Hematopoietic multipotent progenitor cell treated with erythropoietin and hydrocortisone succinate and interleukin-3 and kit ligand, for 8 days (in vitro differentiated cells): ENCODE measurements at places on chromosomes 16 and 17.

DNA sequence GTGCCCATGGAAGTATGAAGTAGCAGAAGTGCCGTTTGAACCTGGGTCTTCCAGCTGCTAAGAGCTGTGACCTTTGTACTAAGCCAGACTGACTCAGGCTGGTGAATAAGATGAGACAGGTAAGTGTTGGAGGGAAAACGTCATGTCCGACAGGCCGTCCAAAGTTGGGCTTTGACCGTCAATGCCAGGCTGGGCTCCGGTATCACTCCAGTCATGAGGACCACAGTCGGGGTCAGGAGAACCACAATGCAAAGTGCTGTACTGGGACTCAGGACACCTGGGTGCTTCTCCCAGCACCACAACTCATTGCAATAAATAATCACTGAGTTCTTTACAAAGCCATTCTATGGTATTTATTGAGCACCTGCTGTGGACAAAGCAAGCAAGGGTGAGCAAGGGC is 268.6 kb downstream of the HAPSTR1 start:
- no peak for DNase-seq

DNA sequence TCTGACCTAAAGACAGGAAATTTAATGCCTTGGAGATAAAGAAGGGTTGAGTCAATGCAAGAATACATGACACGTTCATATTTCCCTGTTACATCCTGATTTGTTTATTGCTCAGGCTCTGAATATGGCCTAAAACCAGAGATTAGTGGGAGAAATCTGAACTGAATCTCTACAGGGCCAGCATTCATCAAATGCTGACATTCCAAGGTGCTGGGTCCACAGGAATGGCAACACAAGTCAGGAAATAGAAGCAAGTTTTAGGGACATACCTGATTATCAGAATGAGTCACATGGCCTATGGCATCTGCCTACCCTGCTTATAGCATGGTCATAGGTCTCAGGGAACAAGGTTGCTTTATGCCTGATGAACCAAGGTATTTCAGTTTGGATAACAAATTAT is 117.4 kb upstream of the CES5A start:
- no peak for DNase-seq

DNA sequence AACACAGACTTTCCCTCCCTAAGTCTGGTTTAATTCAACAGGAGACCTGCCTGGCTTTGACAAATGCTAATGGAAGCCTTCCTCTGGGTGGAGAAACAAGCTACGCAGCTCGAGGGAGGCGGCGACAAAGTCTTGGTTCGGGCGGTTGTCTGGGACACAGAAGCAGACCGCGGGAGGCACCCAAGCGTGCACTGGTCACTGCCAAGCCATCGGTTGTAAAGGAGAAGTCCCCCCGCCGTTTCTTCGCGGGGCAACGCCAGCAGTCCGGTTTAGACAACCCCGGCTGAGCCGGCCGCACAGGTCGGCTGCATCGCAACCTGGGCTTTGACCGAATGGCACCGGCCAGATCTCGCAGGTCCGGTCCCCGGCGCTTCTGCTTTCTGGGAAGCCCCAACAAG is 586 bp downstream of the GLYR1 start:
- DNase-seq = peak; percentile 60

DNA sequence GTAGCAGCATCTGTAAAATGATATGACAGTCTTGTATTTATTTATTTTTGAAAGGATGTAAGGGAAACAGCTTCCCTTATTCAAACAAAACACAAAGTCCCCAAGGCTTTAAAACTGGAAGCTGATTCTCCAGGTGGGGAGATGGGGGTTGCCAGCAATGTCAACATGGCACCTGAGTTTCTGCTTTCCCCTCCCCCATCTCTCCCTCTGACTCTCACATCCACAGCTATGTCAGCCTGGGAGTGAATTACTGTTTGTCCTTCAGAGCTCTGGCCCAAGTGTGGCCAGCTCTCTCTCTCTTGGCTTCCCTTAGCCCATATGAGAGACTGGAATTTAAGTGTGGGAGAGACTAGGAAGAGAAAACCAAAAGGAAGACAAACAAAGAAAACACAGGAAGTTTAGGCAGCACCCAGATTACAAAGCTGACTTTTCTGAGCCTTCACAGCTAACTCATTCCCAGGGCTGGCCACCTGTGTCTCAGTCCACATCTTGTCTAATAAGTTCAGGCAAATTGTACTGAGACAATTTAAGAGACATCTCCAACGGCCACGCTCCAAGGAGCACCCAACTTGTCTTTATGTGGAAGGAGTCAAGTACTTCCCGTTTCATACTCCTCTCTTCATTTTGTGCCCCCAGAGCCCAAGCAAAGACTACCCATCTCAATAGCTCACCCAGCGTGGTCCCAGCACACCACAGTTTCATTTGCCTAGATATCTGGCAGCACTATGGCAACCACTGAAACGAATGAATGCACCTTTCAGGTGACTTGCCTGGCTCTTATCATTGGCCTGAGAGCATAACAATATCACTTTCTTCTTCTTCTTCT is 69.2 kb downstream of the SOX9 start:
- DNase-seq = no peak

DNA sequence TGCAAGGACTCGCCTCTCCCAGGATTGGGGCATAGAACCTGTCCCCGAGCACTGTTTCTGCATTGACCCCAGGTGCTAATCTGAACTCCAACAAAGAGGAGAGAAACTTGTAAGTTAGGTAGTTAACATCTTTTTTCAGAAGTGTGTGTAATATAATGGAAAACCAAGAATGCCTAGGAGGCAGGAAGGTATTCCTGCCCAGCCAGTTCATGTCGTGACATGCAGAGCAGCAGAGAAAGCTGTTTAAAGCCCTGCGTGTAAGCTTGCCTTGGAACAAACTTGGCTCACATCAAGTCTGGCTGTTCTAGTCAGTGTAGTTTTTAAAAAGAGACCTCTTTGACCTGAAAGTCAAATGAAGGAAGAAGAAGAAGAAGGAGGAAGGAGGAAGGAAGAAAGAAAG is 2.1 kb upstream of the GNA13 start:
- DNase-seq = no peak

DNA sequence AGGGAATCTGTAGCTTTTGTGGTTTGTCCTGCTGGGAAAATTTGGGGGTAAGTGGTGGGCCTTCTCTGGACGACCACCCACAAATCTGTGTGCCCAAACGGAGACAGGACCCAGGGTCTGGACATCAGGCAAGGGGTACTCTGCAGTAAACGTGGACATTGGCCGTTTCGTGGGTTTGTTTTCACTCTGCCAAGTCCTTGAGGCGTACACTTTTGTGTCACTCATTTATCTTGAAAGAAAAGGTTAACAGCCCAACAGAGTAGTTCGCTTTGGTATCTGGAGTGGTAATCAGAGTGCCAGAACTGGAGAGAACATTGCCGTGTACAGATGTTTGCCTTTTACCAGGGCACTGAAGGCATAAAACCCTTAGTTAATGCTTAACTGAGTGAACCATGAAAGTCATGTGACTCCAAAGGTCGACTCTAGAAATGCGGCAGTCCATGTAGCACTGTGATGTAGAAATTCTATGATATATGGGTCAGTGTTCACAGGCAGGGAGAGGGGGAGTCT is 15.4 kb downstream of the NAA60 start:
- peak; percentile 66 for DNase-seq

- peak; percentile 32 for DNase-seq
Observed at GRCh38 chr17:14211801-14212200, 24.9 kb downstream of the CDRT15 start.

DNA sequence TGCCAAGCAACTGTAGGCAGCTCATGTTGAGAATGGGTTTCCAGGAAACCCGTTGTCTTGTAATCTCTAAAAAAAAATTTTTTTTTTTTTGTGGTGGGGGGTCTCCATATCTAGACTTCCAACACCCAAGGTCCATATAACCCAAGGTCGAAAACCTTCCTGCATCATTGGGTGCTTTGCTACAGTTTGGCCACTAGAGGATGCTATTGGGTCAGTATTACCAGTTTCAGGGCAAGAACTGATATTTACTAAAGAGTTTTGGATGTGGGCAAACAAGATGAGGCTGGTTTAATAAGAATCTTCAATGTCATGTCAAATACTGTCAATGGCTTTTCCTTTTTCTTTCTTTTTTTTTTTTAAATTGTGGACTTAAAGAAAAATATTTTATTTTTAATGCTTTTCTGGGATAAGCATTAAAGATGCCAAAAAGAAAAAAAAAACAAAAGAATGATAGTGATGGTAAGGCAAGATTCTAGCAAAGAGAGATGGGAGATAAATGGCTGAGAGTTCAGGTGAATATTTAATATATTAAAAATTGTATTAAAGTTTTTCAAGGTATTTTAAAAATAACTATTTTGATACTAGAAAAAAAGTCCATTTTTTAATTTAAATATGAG is 62.2 kb downstream of the DHRS7C start:
- peak; percentile 58 for DNase-seq

- DNase-seq = no peak
Observed at GRCh38 chr16:87458424-87458915, 34.4 kb downstream of the ZCCHC14 start.

DNA sequence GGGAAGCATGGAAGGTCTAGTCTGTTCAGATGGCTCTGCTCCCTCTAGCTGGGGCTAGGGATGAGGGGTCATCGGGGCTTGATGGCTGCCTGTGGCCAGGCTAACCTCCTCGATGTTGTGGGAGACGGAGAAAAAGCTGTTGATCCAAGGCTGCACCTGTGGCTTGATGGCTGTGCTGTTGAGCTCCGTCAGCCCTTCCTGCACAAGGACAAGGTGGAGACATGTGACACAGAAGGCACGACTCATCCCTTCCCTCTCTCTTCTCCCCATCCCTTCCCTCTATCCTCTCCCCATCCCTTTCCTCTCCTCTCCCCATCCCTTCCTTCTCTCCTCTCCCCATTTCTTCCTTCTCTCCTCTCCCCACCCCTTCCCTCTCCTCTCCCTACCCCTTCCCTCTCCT is 28.2 kb downstream of the FCSK start:
- no peak for DNase-seq

DNA sequence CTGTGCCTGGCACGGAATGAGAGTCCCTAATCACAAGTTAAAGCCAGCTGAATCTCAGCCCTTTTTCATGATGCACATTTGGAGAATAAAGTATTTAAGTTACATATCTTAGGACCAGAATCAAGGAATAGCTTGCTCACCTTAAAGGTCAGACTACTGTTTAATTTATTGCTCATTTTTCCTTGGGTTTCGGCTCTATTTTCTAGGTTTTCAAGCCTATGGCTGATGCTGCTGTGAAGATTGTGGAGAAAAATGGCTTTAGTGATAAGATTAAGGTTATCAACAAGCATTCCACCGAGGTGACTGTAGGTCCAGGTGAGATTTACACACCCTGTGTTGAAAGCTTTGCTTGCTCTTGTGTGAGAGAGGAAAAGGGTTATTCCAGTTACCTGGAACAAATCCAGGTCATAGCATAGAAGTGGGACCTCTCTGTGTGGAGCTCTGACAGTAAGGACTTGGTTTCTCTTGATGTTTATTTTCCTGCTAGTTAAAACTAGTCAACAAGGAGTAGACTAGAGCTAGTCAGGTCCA is 18.1 kb downstream of the PRMT7 start:
- DNase-seq = no peak

GRCh38 chr17:17523001-17523730 is 27.0 kb upstream of the RASD1 start:
- no peak for DNase-seq

DNA sequence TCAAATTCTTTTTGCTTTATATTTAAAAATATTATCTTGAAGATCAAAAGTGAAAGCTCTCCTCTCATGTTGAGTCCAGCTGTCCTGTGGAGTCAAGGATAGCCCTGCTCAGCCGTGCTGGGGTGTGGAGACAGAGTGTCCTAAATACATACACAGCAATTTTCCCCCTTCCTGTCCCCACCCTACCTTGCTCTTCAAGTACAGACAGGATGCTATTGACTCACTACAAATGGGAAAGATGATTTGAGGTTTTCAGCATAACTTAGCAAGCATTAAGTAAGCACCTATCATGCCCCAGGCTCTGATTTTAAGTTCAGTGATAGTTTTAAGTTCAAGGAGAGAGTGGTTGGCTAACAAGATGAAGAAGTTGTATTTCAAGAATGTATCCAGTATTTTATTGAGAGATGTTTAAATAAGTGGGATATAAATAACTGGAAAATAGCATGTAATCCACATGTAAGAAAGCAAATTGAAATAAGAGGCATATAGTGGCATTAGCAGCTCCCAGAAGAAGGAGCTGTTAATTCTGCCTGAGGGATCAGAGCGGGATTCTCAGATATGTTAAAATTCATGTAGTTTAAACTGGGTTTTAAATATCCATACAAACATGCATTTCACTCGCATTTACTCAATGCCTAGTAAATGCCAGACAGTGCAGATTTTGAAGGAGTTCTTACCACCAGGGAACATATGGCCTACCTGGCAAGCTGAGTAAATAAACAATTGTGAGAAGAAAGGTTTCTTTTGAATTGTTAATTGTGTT is 183.5 kb upstream of the ANKFN1 start:
- DNase-seq = no peak

- DNase-seq = peak; percentile 88
Observed at GRCh38 chr17:77127735-77128361, 12.9 kb upstream of the SEC14L1 start.

DNA sequence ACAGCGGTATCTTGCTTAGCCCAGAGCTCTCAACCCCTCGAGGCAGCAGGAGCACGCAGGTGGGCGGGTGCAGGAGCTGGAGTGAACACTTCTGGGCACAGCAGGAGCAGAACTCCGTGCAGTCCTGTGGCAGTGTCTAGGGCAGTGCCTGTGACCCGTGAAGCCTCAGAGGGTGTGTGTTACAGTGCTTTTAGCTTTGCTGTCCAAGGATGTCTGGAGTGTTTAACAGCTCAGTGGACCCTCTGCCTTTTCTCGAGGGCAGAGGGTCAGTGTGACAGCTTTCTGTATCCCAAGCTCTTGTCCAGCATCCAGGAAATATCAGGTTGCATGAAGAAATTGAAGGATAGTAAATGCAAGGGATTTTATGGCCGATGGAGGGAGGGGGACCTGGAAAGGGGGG is 16.4 kb upstream of the SSTR5 start:
- no peak for DNase-seq

GRCh38 chr16:84423416-84423837 is 55.1 kb downstream of the ATP2C2 start:
- peak; percentile 67 for DNase-seq

DNA sequence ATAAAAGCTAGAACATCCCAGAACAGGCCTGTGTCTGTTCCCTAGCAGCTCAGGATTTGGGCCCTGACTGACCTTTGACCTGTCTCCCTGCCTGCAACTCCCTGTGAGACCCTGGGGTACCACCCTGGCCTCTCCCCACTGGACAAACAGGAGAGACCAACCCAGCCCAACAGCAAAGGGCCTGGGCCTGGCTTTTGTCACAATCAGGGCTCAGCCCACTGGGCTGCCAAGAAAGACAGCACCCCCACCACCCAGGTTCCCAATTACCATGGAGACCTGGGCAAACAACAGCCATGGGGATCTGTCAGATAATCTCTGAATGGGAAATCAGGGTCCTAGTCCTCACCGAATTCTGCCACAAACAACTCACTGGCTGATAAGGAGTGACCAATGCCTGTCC is 11.1 kb downstream of the PLLP start:
- no peak for DNase-seq
